Tongue (tissue), 3 donors: ENCODE measurements at places on chromosomes 7 and 10. TPM values are rescaled to one million over a fixed set of nuclear protein-coding genes. Genes with fewer than 3 reads are reported as not detected.

The ZNRF2 gene
- 26.4 TPM for total RNA-seq

The CCDC146 gene
- 16.9 TPM for total RNA-seq

The PLA2G12B gene
- 0.31 TPM for total RNA-seq

The TNS3 gene
- total RNA-seq: 39.7 TPM

The GPR37 gene
- total RNA-seq: 4.6 TPM

The PPIA gene
- total RNA-seq: 1,146 TPM

The GPR158 gene
- total RNA-seq: 0.10 TPM

The APBB1IP gene
- 2.7 TPM for total RNA-seq

The CALML5 gene
- total RNA-seq: 0.41 TPM

The WBP1L gene
- 79.0 TPM for total RNA-seq

The ITIH5 gene
- total RNA-seq: 67.9 TPM

The HOXA6 gene
- total RNA-seq: not detected

The PARD3 gene
- 129 TPM for total RNA-seq

The CALHM3 gene
- total RNA-seq: not detected

The OR6B1 gene
- not detected for total RNA-seq

The ADIRF gene
- total RNA-seq: 13.2 TPM

The DTX2 gene
- total RNA-seq: 13.5 TPM

The NOS3 gene
- total RNA-seq: 7.0 TPM

The GJD4 gene
- 0.21 TPM for total RNA-seq
